ENCODE measurements at places on chromosomes 6 and 20.

DNA sequence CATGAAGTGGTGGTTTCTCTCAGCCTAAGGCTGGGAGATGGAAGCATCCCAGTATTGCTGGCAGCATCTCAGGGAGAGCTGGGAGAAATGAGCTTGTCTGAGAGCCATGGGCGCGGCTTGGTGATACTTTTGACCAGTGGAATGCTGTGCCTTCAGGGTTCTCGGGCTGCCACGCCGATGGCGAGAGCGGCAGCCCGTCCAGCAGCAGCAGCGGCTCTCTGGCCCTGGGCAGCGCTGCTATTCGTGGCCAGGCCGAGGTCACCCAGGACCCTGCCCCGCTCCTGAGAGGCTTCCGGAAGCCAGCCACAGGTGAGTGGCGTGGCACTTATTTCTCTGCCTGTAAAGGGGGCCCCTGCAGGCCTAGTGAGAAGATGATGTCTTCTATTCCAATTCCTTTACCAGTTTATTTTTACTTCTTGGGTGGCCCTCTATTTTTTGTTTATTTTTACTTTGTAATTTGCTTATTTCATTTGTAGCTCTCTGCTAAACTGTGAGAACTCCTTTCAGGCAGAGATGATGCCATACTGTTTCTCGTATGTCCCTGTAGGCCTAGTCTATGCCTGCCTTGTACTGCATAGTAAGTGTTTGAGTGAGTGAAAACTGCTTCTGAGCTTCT is 71.7 kb downstream of the ASXL1 start:
- no peak for DNase-seq

- no peak for DNase-seq
These were observed 231.2 kb upstream of the FKBP1C start for GRCh38 chr6:62980093-62980492.

GRCh38 chr20:42093542-42094440 is 475.6 kb upstream of the CHD6 start:
- peak; percentile 96 for DNase-seq

- no peak for DNase-seq
These were observed 374.4 kb downstream of the PHF3 start for GRCh38 chr6:64010010-64010409.

DNA sequence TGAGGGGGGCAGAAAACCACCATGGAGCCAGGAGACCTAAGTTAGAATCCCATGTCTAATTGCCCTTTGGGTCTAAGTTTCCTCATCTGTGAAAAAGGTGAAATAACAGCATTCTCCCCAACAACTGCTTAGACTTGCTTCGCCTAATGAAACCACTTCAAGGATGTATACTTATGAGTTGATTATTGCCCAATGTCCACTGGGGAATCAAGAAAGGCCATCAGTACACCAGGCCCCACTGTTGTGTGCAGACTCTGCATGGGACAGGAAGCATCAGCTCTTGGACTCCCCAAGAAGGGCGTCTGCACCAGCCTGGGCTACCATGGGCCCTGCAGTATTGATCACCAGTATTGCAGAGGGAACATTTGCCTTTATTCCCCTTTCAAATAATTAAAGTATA is 189.6 kb downstream of the MAFB start:
- DNase-seq: no peak

DNA sequence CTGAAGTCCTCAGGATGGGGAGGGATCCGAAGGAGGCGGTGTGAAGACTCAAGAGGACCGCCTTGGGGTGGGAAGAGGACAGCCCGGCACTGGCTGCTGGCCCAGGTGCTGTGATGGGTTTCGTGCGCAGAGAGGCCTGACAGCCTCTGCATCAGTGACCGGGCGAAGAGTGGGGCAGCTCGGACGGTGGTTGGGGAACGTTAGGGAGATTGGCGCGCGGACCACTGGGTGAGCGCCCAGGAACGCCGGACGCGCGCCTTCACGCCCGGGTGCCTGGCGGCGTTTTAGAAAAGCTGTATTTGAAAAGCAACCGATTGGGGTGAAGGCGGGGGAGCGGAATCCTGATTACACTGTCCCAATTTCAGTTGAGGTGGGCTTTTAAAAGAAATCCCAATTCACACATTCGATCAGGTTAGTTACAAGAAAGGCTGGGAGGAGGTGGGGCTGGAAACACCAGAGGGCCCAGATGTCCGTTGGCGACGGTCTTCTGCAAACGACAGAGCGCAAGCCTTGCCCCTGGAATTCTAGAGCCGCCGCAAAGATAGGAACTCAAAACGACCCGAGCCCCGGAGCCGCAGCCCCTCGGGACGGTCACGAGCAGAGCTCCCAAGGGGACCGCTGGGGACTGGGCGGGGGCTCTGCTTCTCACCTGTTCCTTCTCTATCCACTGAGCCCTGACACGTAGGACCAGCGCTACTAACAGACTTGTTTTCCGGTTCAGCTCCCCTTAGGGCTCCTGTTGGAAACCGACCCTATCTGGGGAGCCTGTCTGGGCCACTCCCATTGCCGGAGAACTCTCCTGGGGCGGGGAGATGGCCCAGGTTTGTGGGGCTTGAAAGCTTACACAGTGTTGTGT is 8.5 kb upstream of the TRIM40 start:
- DNase-seq: no peak

GRCh38 chr6:23106951-23107350 is 537.6 kb downstream of the HDGFL1 start:
- DNase-seq: no peak

- no peak for DNase-seq
These were observed 92.9 kb downstream of the NFATC2 start for GRCh38 chr20:51449498-51450220.

DNA sequence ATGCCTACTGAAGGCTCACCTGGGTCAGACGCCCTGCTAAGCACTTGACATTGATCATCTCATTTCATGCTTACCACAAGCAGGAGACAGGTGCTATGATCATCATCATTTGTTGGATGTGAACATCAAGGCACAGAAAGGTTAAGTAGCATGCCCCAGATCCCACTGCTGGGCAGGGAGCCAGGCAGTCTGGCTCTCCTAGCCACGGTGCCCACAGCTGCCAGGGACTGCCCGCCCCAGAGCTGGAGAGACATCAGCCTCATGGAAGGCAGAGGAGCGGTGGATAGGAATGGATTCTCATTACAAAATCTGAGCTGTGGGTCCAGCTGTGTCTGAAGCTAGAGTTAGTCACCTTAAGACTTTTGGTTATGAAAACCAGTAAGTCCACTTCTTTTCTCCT is 3.6 kb downstream of the SULF2 start:
- DNase-seq: peak; percentile 82

- DNase-seq: peak; percentile 97
These were observed 46.5 kb downstream of the ADTRP start for GRCh38 chr6:11732036-11732631.

DNA sequence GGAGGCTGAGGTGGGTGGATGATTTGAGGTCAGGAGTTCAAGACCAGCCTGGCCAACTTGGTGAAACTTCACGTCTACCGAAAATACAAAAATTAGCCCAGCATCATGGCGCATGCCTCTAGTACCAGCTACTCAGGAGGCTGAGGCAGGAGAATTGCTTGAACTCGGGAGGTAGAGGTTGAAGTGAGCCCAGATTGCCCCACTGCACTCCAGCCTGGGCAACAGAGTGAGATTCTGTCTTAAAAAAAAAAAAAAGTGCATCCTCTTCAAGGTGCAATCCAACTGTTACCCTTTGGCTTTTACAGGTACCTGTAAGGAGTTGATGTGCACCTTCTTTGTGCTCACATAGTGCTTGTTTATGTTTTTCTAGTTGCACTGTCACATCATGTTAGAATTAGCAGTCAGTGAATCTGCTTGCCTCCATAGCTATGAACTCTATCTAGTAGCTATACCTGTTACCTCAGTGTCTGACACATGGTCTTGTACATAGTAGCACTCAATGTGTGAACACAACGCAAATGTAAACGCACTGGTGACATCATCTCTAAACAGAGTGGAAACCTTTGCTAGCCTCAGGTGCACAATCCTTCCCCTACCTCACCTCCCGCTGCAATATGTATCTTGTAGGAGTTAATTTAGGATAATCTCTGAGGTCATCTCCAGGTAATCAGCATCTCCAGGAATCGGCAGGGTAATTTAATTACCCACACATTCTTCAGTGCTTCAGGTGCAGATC is 9.7 kb downstream of the MSH5 start:
- no peak for DNase-seq

DNA sequence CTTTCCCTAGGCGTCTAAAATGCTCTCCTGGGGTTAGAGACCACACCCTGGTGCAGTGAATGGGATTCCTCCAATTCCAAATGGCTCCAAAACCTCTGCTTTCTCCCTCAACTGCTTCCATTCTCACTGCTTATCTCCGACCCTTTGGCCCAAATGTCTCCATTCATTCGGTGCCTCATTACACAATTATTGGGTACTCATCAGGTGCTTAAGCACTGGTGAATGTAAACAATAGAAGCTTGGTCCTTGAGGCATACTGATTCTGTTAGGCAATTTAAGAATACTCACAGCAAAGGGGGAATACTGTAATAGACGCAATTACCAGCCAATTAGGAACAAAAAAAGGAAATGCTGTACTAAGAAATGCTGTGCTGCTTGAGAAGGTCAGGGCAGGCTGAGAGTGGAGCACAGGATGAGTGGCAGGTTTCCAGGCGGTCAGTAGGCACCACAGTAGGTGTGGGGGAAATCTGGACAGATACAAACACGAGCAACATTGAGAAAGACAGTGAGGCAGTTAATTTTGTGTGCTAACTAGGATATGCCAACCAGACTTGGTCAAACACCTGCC is 23.0 kb downstream of the GMDS start:
- peak; percentile 13 for DNase-seq

All from RPMI8226 (cell line).